NCI-H2081 treated with DMSO at 0.1 percent for 48 hours (cell line): ENCODE measurements at places on chromosomes 2 and 18.
A peak's percentile ranks its signal among the peaks of the same experiment; 100 is the strongest.

GRCh38 chr18:23243178-23243577 is 107.9 kb downstream of the CABLES1 start:
- DNase-seq, result no peak

DNA sequence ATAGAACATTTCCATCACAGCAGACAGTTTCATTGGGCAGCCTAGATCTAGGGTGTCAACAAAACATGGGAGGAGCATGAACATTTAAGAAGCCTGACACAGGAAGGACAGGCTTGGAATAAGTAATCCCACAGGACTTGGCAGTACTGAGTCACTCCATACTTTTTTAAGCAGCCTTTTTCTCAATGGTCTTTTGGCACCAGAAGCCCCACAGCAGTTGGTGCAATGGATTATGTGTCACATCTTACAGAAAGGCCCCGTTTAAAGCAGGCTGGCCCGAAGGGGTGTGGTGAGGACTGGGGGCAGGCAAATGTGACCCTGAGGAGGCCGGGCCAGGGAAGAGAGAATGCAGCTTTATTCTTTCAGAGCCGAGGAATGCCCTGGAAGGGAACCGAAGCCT is 26.6 kb downstream of the SPTBN1 start:
- DNase-seq, result no peak

- DNase-seq, result no peak
Observed at GRCh38 chr2:43144263-43144662, 82.1 kb downstream of the ZFP36L2 start.

GRCh38 chr2:12320027-12320734 is 396.6 kb upstream of the TRIB2 start:
- DNase-seq, result no peak

DNA sequence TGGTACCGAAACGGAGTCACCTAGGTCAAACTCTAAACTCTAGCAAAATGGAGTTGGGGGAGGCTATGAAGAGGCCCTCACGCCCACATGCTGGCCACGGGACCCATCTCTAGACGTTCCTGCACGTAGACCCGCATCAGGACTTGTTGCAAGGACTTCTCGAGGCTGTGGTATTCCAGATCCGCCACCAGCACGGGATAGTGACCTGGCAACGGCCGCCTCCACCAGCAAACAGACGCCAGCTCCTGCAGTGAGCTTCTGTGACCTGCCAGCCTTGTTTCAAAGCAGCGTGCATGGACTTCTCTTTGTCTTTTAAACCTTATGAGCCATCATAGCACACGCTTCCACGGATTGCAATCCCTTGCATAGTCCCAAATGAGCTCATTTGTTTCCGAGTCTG is 40.3 kb upstream of the RALBP1 start:
- no peak for DNase-seq

DNA sequence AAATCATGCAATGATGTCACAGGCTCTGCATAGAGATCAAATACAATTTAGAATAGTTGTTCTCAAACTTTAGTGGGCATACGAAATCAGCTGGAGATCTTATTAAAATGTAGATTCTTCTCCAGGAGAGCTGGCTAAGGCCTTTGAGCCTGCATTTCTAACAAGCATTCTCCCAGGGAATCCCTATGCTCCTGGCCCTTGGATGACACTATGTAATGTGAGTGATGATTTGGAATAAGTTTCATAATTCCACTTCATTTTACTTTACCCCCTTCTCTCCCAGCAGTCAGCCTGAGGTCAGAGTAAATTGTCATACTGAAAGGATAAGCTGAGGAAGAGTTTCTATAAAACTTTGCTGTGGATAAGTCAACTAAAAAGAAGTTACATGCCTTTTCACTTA is 189.1 kb downstream of the UBE2E3 start:
- DNase-seq, result no peak

- DNase-seq, result no peak
Observed at GRCh38 chr2:8327371-8328100, 354.3 kb upstream of the ID2 start.

GRCh38 chr2:46276642-46277041 is 20.6 kb upstream of the EPAS1 start:
- no peak for DNase-seq

DNA sequence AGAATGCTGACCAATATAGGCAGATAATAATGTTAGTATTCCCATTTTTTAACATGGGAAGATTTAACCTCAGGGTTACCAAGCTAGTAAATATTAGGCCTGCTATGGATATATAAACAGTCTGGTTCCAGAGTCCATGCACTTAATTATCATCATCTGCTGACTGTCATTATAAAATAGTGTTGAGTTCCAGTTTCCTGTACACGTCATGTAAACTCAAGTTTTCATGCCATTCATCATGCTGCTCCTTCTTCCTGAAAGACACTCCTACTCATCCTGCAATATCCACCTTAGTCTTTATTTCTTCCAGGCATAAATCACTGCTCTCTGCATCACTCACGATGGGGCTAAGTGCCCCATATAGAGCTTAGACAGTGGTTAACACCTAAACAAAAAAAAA is 420.8 kb upstream of the SPHKAP start:
- no peak for DNase-seq

DNA sequence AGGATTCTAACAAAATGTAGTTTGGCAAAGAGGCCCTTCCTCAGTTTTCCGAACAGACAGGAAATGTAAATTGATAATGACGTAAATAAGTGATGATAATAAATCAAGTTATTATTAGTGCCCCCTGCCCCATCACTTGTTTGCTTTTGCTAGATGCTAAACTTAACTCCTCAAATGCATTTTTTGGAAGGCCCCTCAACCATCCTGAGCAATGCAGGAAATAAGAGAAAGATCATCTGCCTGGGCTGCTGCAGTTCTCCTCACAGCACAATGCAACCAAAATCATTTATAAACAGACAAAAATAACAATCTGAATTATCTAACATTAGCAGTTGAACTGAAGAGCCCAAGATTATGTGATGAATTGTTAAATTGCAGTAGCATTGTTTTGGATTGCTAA is 62.6 kb upstream of the PSMD14 start:
- DNase-seq, result no peak

DNA sequence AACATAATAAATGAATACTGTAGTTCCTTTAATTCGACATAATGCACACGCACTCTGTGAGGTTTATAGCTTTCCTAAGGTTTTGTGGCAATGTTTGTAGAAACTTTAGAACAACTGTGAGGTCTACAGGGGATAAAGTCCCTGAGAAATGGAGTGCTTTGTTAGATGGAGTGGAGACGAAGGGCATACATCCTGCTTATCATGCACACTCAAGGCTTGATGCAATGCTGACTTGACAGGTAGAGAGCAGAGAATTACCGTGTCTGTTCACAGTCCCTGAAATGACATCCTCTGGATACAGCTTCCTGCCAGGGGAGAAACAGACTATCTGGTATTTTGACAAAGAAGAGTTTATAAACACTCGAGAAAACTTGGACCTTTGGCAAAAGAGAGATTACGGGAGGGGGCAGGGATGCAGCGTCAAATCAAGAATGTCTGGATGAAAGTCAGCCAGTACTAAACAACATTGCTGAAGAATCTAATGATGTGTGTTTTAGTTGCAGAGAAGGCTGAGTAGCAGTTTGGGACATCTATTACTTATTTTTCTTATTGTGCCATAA is 766.9 kb upstream of the ZEB2 start:
- DNase-seq, result no peak

DNA sequence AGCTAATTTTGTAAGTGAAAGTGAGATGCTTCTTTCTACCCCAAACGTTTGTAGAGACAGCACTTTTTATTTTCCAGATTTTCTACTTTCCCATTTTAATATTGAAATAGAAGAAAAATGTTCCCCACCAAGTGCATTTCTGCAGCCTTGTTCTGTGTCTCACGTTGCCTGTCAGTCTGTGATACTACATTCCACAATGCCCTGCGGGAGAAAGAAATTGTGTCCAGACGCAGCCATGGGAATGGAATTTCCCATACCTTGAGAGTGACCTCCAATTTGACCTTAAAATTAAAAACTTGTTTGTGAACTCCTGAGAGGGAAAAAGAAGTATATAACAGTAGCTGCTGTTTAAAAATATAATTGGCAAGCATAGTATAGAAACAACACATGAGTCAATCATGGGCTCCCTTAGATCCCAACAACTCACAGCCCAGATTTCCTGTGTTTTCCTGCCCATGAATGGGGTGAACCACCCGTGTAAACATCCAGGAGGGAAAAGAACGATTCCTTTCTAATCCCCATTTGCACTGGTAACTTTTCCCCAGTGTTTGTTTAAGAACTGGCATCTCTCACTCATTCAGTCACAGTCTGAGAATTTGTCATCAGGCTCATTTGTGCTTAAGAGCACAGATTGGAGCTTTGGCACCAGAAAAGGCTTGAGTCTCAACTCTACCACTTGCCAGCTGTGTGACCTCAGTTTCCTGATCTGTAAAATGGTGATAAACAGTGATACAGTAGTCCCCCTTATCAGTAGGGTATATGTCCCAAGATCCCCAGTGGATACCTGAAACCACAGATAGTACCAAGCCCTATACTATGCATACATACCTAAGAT is 166.1 kb upstream of the ZNF521 start:
- no peak for DNase-seq

DNA sequence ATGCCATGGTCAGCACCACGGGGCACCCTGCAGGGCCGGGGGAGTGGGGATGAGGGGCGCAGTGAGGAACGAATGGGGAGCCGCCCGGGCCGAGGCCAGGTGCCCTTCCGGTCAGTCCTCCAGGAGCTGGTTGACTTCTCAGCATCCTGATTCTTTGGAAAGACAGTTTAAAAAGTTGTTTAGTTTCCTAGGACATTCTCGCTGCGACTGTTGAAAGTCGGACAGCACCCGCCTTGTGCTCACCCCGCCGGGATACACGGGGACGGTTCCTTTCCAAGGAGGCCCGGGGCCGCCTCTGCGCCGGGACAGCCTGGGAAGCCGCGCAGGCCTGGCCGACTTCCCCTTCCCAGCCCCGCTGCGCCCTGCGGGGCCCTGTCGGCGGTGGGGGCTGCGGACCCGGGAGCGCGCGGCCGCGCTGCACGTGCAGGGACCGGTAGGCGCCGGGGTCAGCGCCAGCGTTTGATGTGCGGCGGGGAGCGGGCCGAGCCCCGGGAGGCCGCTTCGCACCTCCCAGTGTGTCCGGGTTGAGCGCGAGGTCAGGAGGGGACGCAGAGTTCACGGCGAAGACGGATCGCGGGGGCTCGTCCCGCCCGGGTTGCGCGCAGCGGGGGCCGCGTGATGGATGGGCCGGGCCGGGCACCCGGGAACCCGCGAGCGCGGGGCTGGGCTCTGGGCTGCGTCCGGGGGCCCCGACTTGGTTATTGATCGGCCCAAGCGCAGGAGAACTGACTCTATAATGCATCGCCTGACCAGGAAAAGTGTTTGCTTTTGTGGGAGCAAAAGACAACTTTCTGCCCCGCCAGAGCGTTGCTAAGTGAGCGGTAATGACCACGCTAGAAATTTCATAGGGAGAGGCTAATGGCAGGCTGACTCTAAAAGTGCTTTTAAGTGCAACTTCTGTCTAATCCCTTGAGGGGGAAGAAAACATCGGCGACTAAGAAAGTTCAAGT is 28.0 kb upstream of the SMIM21 start:
- DNase-seq, result no peak

DNA sequence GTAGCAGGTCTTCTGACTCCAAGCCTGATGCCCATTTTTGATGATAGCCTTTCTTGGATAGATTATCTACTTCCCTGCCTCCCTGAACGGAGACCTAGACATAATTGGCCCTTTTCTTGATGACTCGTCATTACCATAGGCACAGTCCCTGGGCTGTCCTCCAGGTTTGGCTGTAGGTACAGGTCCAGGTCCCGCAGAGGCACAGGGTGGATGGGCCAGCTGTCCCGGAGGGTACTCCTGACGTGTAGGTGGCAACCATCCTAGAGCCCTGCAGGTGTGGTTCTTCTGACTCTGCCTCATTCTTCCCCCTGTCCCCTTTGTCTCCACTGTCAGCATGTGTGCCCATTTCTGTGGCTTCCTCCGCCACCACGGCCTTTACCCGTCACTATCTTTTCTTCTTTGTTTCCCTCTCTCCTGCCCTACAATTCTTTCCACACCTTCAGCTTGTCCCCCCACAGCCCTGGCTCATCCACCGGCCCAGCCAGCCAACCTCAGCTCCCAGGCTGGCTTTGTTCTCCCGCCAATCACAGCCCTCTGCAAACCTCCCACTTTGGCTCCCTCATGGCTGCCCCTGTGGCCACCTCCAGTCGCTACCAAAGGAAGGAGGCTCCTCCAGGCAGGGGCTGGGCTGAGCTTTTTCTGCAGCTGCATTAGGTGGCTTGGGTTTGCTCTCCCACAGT is 102.8 kb downstream of the SMAD7 start:
- DNase-seq, result no peak

- no peak for DNase-seq
Observed at GRCh38 chr2:163906410-163906809, 170.6 kb upstream of the FIGN start.

DNA sequence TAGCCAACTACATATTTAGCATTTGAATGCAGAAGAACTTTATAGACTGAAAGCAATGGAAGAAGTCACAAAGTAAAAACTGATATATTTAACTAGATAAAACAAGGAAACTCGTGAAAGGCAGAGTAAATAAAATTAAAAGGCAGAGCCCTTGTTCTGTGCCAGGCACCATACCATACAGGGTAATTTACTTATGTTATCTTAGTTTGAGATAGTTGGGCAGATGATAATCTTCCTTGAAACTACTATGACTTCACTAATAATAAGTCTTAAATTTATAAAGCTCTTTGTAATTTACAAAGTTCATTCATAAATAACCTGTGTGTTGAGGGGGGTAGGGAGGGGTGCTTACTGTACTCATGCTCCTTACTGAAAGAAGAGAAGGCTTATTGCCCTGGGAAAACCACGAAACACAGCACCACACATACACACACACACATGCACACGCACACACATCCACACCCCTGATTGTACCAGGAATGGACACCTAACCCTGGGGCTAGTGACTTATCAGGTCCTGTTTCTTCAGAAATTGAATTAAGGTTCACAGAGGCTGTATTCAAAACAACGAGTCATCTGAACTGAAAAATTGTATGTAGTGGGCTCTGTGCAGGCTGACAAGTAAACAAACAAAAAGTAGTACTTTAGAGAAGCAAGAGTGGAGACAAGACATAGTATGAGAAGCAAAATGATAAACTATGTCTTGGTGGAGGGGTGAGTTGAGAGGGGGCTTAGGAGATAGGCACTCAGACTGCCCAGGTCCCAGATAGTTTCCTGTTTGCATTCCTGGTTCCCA is 38.1 kb downstream of the AGFG1 start:
- DNase-seq, result no peak

GRCh38 chr2:214536625-214537024 is 125.8 kb downstream of the VWC2L start:
- DNase-seq, result no peak

DNA sequence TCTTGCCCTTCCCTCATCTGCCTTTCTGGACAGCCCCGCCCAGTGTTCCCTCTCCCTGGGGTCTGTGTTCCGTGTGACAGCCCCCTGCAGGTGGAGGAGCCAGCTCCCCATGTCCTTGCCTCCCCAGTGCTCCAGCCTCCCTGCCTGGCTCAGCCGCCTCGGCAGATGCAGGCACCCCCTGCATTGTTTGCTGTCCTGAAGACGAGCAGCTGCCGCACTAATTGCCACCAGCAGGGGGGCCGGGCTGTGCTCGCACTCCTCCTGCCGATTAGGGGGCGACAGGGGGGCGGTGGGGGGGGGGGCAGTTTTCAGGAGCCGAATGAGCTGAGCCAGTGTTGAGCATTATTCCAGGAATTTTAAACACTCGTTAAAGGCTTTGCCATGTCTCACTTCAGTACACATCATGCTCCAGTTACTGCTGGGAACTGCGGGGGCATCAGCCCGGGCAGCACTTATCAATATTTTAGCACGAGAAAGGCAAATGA is 23.3 kb downstream of the SIX3 start:
- peak; percentile 13 for DNase-seq

GRCh38 chr2:223633656-223634055 is 31.5 kb upstream of the SCG2 start:
- no peak for DNase-seq

GRCh38 chr2:65628156-65628555 is 195.8 kb upstream of the SPRED2 start:
- DNase-seq, result no peak
